ENCODE measurements at places on chromosomes 16 and 17.

DNA sequence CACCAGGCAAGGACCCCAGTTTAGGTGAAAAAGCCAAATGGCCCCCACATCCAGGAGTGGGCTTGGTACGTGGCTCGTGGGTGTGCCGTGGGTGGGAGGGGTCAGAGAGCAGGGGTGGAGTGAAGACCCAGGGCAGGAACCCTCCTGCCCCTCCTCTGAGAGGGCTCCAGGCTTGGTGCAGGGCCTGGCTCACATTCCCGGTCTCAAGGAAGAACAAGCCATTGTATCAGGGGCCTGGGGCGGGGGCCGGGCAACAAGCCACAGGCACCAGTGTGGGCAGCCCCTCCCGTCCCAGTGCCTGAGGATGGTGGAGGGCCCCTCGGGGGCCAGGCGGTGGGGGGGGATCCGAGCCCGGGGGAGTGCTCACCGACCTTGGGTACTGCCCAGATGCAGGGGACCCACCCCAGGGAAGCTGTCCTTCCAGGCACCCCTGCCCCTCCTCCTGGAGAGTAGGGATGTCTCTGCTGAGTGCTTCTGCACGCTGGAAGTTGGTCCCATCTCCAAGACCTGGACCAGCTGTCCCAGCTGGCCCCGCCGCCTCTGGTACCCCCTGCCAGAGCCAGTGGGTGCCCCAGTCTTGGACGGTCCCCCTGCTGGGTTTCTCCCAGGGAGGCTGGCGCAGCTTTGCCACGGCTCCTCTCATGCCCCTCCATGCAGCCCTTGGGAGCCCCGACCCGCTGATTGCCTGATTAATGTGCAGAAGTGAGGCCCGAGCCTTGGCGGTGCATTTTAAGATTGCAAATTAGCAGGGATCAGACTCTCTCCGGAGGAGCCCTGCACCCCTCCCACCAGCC, 83.7 kb downstream of the RTN4RL1 start:
- DNase-seq, result no peak

- DNase-seq, result peak; percentile 37
Measured at GRCh38 chr16:11164482-11165270, 91.3 kb downstream of the SOCS1 start.

DNA sequence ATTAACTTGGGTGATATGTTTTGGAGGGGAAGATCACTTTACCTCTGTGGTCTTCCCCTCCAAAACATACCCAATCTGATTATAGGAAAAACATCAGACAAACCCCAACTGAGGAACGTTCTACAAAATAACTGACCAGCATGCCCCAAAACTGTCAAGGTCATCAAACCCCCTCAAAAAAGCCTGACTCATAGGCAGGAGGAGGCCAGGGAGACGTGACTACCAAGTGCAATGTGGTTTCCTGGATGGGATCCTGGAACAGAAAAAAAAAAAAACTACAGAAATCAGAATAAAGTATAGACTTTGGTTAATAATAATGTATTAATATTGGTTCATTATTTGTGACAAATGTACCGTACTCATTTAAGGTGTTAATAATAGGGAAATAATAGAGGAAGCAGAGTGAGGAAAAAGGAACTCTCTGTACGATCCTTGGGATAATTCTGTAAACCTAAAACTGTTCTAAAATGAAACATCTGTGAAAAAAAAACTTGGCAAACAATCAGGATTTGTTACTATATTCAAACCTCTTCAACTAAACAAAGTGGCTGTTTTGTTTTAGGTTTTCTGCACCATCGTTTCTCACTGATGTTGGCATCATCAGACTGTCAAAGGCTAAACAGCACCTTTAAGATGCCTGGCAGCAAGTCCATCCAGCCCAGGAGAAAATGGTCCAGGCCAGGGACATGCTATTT, 266.7 kb upstream of the SDK2 start:
- DNase-seq, result no peak

DNA sequence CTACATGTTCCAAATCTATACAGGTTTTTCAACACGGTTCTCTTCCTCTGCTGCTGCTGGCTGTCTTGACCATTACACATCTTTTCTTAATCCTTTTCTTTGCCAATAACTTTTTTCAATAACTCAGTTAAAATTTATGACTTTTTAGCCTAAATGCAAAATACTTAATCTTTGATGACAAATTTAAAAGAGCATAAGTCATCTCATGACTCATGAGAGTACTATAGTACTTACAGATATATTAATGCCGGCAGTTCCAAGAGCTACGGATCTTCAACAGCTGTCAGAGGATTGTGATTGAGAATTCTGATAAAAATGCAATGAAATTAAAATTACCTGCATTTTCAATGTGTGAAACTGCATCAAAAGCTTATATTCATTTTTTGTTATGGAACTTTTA, 105.5 kb downstream of the KPNA2 start:
- no peak for DNase-seq

- no peak for DNase-seq
Measured at GRCh38 chr17:78433013-78433727, 54.7 kb downstream of the PGS1 start.

DNA sequence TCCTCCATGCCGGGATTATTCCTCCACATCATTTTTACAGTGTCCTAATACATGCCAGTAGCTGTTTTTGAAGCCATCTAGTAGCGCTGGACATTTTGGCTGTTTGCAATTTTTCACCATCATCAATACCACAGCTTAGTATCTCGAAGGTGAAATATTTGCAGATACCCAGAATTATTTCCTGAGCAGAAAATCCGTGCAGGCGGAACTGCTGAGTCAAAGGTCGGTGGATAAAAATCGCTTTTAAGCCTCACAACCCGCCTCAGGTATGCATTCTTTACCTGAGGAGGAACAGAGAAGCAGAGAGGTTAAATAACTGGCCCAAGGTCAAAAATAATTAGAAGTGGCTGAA, 584 bp upstream of the TNRC6A start:
- DNase-seq, result no peak

DNA sequence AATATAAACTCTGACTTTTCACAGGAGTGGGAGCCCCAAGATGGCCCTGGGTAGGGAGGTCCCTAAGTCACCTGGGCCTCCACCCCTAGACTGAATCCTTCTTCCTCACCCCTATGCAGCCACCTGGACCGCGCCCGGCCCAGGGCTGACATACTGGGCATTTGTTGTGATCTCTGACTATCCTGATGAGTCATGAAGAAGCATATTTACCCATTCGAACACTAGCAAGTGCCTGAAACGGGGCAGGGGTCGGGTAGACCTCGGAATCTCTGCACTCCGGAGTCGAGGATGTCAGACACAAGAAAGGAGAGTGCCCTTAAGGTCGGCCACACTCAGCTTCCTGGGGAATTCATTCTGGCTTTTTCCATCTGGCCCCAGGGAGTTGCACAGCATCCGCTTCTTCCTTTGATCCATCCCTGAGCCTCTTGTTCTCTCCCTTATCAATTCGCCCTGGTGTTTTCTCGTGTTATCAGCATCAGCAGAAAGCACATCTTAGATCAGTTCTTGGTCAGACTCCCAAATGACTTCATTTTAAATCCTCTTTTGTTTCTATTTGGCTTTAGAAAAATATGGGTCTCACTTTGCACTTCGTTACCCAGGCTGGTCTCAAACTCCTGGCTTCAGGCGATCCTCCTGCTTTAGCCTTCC, 10.4 kb downstream of the METTL22 start:
- peak; percentile 73 for DNase-seq

DNA sequence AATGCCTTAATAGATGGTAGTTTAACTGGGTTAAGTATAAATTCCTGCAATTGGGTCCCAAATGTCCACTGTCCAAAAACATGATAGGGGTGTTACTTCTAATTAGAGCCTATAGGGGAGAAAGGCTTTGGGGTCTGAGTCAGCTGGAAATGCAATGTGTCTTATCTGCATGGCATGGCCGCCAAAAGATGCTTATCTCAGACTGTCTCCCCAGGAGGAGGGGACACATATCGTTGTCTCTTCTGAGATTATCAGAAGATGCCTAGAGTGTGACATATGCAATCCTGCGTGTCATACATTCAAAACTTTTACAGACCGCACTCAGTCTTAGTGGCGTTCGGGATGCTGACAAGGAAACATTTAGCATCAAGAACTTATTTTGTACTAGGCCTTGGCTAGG, 442.9 kb downstream of the GRIN2A start:
- no peak for DNase-seq

GRCh38 chr16:10942352-10943063, at the start of gene DEXI:
Gene DEXI, minus strand, starts transcription at chr16:10942468. Its CDS starts 463 bp downstream, at chr16:10942005.
- DNase-seq, result peak; percentile 97

DNA sequence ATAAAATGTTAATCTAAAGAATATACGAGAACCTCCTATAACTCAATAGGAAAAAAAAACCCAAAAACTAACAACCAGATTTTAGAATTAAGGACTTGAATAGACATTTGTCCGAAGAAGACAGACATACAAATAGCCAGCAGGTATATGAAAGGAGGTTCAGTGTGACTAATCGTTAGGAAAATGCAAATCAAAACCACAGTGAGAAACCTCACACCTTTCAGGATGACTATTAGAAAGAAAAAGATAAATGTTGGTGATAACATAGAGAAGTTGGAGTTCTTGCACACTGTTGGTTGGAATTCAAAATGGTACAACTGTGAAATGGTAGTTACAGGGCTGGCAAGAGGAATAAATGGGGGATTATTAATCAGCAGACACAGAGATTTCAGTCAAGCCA, 339.0 kb downstream of the TMEM114 start:
- DNase-seq, result no peak

- peak; percentile 52 for DNase-seq
Measured at GRCh38 chr16:86090461-86091170, 191.7 kb downstream of the IRF8 start.

DNA sequence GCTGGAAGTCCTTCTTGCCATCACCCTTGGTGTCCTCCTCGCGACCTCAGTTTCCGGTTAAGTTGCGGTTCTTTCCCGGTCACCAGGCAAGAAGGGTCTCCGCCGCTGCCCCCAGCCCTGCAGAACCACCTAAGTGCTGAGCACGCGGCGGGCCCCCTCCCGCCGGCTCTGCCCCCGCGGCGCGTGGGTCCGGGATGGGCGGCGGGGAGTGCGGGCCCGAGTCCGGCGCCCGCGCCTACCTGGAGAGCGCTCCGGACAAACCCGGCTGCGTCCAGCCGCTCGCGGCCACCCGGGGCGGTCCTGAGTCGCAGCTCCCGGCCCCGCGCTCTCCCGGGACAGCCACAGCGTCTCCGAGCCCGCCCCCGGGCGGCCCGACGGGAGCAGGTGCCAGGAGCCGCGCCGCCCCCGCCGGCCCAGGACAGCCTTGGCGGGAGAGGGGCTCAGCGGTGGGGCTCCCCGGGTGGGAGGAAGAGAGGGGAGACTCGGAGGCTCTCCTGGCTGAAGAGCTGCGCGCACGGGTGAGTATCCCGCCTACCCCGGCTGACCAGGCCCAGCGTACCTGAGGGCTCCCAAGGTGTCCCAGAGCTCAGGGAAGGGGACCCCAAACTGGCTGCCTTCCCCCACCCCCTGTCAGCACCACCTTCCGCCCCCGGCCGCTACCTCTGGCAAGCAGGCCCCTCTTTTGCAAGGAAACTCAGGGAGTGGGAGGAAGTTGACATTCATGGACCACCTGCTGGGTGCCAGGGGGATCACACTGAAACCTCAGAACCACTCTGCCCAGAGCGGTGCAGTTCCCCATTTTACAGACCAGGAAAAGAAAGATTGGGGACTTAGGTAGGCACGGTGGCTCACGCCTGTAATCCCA, 22.2 kb upstream of the C17orf113 start:
- no peak for DNase-seq

DNA sequence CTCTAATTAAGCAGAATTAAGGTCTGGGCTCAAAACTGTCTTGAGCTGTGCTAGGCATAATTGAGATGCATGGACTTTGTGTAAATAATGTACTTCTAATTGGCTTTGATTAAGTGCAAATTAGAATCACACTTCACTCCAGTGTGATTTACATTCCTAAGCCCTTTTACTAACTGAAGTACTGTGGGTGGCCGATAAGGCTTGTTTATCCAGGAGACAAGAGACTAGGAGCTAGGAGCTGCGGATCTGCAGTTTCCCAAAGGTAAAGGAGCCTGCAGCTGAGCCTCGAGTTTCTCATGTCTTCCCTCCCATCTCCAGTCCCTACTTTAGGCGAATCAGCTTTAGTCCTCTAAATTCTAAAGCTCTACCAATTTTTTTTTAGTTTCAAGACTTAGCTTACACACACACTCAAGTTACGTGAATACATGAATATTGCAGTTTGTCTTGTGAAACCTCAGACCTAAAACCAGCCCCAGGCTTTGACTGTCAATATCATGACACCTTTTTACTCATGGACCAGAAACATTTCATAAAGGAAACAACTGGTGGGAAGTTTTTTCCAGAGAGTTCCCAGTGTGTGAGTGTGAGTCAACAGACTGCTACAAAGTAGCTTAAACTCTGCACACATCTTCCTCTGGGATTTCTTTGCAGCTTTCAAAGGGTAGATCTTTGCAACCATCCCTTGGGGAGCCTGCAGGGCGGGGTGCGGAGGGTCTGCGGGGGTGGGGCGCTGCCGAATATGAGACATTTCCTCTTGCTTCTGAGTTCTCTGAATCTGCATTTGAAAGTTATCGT, 113.9 kb upstream of the TBX2 start:
- no peak for DNase-seq

DNA sequence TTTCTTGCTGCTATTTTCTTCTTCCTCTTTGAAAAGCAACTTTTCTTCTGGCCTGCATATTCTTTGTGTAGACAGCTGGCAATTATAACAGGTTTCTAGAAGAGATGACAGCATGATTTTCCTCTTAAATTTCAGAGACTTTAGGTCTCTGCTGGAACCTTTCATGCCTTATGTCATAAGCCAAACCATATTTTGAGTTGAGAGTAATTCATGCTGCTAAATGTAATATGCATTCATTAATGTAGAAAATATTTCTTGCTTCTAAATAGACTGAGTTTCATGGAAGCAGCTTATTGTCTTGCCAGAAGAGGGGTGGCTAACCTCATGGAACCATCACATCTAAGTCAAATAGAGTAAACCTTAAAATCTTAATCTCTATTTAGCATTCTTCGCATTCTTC, 25.9 kb upstream of the ABCA9 start:
- no peak for DNase-seq

GRCh38 chr16:28549301-28549899, 4.3 kb upstream of the SGF29 start:
- DNase-seq, result no peak

DNA sequence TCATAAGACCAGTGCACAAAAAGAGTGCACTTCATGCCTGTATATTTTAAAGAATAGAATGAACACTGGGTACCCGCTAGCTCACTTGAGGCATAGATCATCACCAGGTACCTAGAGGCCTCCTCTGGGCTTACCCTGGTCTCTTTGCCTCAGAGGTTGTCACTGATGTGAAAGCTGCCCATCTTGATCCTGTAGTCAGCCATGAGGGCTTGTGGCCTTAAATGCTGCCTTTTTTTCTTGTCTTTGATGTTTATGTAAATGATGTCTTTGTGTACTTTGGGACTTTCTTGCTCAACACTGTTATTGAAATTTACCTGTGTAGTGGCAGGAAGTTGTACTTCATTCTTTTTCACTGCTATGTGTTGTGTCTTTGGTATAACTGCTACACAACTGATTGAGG, 26.8 kb upstream of the SLC5A10 start:
- DNase-seq, result no peak

- DNase-seq, result no peak
Measured at GRCh38 chr16:26802440-26802839, 264.3 kb upstream of the C16orf82 start.

- DNase-seq, result no peak
Measured at GRCh38 chr17:56031636-56032035, 121.6 kb upstream of the ANKFN1 start.

- no peak for DNase-seq
Measured at GRCh38 chr17:66583112-66583748, 251.7 kb upstream of the CACNG5 start.

GRCh38 chr17:54888254-54888653, 12.4 kb upstream of the TOM1L1 start:
- DNase-seq, result no peak

All from spleen (tissue), 13 donors.